ENCODE measurements at places on chromosomes 4 and X.

DNA sequence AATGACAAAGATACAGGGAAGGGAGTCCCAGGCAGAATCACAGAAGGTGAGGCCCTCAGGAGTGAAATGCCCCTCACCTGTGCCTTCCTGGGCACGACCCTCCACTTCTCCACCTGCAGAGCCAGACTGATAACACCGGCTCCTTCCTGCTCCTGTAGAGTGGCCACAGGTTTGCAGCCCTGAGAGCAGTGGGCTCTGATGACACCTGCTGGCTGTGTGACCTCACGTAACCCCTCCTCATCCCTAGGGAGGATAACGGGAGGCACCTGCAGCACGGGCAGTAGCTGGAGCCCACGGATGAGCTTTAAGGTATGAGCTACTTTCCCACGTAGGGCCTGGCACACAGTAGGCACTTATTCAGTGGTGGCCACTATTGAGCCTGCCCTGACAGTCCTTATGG, 25.5 kb upstream of the MAN2B2 start:
- DNase-seq, result no peak

GRCh38 chr4:142539796-142540482, 306.2 kb downstream of the INPP4B start:
- DNase-seq, result no peak

- DNase-seq, result no peak
Measured at GRCh38 chr4:129428454-129428853, 332.5 kb downstream of the C4orf33 start.

DNA sequence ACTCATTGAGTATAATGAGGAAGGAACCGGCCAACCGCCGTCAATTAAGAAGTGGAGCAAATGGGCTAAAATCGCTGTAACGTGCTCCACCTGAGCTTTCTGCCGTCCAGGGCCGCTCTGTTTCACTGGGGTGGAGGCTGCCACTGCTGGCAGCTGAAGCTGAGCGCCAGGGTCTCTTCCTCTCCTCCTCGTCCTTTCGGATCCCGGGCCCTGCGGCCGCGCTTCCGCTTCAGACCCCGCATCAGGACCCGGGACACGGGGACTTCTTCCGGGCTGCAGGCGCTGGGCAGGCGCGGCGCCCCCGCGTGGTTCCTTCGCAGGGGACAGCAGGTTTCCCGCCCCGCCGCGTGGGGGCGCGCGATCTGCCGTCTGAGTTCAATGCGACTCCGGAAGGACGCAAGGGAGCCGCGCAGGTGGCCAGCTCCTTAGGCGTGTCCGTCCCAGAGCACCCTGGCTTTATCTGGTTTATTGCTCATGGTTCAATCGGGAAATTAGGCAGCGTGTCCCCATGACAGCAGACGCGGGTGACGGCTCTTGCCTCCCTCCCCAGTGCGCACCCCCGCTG, 519.8 kb downstream of the TRIML1 start:
- no peak for DNase-seq

- no peak for DNase-seq
Measured at GRCh38 chr4:178632415-178632814, 1190.2 kb upstream of the AGA start.

GRCh38 chr4:88609387-88609786, 17.1 kb downstream of the HERC3 start:
- DNase-seq, result no peak
